Fibroblast of the aortic adventitia (primary cell): ENCODE measurements at places on chromosomes 1 and 21. TPM values are rescaled to one million over a fixed set of nuclear protein-coding genes. Genes with fewer than 3 reads are reported as not detected.
A peak's percentile ranks its signal among the peaks of the same experiment; 100 is the strongest.

DNA sequence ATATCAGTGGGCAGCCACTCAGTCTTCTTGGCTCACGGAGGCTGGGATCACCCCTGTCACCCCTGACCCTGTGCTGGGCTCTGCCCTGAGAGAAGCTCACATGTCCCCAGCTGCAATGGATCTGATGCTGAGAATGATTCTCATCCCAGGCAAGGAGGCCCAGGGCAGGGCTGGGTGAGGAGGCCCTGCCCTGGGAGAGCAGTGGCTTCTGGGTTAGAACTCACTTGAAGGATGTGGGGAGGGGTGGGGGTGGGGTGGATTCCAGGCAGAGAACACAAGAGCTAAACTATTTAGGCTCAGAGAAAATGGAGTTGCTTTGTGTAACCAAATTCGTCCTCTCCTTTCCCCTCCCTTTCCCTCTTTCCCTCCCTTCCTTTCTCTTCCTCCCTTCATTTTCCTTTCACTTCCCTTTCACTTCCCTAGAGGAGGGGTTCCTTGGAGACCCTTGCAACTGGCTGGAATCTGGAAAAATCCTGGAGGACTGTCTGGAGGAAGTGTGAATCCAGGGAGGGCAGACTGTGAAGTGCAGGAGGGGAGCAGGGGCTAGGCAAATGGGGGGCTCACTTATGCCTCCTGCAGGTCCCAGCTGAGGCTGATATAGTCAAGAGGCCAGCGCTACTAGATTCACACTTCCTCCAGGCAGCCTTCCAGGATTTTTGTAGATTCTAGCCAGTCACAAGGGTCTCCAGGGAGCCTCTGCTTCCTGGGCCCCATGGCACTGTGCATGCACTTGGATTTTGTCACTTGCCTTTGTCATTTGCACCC lies 47.0 kb downstream of the IGSF21 start:
- DNase-seq: no peak

DNA sequence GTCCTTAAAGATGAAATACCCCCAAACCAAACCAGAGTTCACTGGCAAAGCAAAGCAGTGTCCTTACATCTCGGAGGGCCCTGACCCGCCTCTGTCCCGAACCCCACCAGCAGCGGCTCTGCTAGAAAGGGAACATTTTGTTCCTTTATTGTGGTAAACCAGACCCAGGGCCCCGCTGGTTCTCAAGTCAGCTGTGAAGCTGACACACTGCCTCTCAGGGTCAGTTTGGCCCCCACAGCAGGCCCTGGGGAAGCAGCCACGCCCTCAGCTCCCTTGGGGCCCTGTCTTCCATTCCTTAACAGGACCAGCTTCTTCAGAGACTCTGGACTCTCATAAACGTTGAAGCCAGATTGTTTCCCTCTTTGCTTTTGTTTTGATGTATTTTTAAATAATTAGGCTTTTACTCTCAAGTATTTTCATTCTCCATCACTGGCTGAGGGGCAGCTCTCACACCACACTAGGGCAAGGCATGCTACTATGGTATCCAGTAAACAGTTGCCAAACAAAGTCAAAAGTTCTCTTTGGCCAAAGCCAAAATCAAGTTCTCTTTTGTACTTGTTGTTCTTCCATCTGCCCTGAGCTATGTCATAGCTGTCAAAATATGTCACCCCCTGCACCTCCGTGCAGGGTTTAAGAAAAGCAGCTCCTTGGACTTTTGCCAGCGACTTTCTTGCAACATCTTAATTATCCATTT lies 61.1 kb upstream of the ANGPTL1 start:
- DNase-seq: peak; percentile 84

GRCh38 chr1:101268893-101269292 lies 32.1 kb downstream of the S1PR1 start:
- no peak for DNase-seq

- peak; percentile 25 for DNase-seq
Measured at GRCh38 chr1:206685334-206685768, 646 bp downstream of the MAPKAPK2 start.

GRCh38 chr1:209815490-209815889 lies 9.5 kb upstream of the IRF6 start:
- no peak for DNase-seq

DNA sequence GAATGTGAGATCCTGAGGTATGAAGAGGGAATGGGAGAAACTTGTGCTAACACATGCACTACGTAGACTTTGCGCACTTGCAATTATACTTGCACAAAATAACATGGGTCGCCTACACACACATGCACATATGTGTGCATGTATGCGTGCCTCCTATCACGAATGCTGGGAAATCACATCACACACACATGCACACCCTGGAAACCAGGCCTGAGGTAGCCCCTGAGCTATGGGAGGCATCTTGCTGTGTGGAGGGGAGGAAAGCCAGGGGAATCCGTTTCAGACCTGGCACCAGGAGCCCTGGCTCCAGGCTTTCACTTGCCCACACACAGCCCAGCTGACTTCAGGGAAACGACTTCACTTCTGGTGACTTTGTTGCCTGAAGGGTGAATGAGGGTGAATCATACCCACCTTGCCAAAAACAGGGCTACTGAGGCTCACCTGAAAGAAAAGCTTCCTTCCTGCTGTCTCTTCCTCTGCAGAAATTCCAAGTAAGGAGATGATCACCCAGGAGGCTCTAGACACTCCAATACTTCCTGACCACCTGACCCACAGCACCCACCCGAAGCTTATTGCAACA lies 136.0 kb upstream of the NGF start:
- no peak for DNase-seq

DNA sequence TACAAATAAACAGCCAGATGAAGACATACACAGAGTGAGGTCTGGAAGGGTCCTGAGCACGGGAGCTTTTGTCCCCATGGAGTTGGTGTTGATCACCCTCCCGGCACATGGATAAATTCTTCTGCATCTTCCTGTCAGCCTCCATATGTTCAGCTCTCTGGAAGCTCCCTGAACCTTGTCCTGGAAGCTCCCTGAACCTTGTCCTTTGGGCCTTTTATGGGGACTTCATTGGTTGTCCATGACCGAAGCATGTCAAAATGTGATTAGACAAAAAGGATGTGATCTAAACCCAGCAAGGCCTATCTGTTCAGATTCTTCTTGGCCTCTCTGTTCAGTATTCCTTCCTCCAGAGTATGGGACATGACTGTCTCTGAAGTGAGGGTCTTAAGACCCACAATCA lies 25.4 kb upstream of the RNF11 start:
- DNase-seq: no peak

GRCh38 chr1:220296981-220297380 lies 24.7 kb upstream of the RAB3GAP2 start:
- peak; percentile 26 for DNase-seq

GRCh38 chr21:37784591-37785318 lies 131.5 kb downstream of the KCNJ6 start:
- DNase-seq: no peak

DNA sequence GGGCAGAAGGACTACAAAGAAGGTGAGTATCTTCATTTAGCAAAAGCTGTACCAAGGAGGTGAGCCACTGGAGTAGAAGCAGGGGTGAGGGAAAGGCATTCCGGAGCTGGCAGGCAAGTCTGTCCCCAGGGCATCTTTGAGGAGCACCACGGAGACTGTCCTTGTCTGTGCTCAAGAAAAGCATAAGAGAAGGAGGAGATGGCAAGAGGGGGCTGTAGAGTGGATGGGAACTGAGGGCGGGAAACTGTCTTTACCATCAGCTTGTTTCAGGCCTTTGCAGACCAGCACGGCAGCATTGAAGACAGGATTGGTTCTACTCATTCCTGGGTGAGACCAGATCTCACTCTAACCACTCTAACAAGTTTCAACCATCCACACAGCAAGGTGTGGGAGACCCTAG lies 355.8 kb downstream of the AJAP1 start:
- no peak for DNase-seq

- DNase-seq: no peak
Measured at GRCh38 chr1:226881515-226882185, 11.2 kb downstream of the PSEN2 start.

DNA sequence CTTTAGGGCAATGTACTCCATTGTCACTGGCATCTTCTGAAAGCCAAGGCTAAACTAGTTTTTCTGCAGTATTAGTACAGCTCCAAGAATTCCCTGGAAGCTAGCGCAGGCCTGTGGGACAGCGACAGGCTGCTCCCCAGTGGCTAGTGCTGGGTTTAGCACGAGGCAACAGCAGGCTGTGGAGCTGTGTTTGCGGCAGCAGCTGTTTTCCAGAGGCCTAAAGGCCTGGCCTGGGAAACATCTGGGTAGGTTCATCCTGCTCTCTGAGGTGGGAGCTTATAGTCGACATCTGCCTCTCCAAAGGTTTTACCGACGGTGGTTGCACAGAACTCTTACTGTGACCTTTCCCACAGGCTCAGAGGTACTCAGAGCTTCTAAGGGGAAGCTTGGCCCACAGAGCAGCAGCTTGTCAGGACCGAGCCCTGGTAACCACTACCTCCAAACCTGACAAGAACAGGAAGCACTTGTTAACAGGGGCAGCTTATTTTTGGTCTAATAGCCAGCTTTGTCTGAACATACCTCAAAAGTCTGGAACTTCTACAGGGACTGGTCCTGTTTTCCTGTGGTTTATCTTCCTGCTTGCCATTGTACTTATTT lies 17.2 kb downstream of the CC2D1B start:
- peak; percentile 10 for DNase-seq

DNA sequence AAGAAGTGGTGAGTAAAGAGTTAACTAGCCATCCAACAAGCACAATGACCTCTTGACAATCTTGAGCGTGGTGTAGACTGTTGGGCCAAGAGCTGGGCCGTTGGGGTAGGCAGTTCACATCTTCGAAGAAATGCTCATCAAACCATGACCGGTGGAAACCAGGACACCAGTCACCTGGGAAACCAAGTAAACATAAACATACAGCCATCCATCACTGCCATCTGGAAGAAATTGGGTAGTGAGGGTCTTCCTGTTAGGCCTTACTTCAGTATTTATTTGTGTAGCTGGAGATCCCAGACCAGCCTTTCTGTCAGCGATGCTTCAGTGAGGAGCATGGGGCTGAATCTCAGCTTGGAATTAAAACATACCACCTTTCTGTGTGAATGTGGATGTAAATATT lies 108.1 kb upstream of the HAO2 start:
- no peak for DNase-seq

- DNase-seq: no peak
Measured at GRCh38 chr1:210246447-210246846, 13.9 kb downstream of the SERTAD4 start.

Gene CYP4X1
- total RNA-seq: 2.1 and 3.3 TPM in 2 replicates

Gene GBP4
- total RNA-seq: 0.09 and 3.7 TPM in 2 replicates

Gene IL22RA1
- 0.09 TPM in 1 of 2 replicates, not detected in the other for total RNA-seq

Gene DYNLT5
- total RNA-seq: 1.4 TPM in 1 of 2 replicates, not detected in the other
